HCEC 1CT (cell line): ENCODE measurements at places on chromosomes 1 and 21.
A peak's percentile ranks its signal among the peaks of the same experiment; 100 is the strongest.

DNA sequence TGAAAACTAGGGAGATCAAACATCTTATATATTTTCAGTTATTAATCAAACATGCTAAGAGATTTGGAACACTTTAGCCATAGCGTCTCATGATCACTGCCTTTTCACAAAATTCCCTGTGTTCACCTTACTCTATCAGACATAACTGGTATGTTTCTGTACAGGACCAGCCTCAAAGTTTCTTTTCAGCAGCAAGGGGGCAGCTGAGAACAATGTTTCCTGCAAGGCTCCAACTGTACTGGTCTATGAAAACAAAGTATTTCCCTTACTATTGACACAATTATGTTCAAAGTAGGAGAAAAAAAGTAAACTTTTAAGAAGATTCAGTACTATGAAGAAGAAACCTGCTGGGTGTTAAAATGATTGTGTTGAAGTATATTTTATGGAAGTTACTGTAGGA, 98.5 kb downstream of the ATF6 start:
- peak; percentile 30 for DNase-seq

DNA sequence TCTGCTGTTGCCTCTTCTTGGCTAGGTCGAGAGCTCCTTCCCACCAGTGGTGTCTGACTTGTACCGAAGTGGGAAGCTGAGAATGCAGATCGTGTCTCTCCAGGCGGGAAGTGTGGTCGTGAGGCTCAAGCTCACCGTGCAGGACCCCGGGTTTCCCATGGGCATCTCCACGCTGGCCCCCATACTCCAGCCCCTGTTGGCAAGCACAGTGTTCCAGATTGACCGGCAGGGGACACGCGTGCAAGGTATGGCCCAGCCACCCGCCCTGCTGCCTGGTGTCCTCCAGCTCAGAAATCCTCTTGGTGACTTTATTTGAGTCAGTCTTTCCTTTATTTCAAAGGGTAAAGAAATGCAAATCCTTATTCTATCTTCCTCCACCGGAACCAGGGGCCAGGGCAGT, 32.7 kb downstream of the UMODL1 start:
- DNase-seq, result no peak

DNA sequence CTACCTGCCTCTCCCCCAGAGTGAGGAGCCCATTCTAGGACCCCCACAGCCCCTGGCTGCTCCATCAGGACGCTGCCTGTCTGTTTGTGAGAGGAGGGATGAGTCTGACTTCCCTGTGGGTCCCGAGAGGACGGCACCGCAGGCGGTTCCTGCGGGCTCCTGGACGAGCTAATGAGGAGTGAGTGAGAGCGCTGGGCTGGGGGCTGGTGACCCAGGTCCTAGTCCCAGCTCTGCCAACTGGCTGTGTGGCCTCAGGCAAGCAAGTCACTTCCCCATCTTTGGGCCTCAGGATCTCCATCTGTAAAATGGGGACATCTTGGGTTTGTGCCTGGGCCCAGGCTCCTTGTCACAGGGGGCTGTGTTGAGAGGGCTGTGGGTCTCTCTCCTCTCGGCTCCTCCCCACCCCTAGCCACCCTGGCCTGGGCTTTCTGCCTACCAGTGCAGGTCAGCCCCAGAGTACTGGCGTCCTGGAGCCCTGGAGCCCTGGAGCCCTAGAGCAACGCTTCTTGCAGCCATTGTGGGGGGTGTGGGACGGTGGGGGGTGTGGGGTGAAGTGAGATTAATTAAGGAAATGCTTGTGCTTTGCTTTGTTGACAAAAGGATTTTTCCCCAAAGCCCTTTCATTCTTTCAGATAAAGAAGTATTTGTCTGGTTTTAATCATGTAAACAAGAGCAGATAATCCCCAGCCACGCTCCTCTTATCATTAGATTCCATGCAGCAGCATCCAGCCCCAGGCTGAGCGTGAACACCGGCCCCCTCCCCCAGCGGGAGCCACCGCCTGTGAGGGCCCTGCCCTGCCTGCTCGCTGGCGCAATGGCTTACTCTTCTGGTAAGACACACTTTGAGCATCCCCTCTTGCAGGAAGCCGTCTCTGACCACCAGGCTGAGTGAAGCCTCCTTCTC, 26.8 kb downstream of the SLC1A7 start:
- no peak for DNase-seq

- no peak for DNase-seq
Observed at GRCh38 chr1:58941471-58942289, 157.8 kb upstream of the JUN start.

- no peak for DNase-seq
Observed at GRCh38 chr21:18244671-18245463, at the start of gene CHODL. Gene CHODL, plus strand, starts transcription at chr21:18244833. Its CDS starts 391 bp downstream, at chr21:18245224.

DNA sequence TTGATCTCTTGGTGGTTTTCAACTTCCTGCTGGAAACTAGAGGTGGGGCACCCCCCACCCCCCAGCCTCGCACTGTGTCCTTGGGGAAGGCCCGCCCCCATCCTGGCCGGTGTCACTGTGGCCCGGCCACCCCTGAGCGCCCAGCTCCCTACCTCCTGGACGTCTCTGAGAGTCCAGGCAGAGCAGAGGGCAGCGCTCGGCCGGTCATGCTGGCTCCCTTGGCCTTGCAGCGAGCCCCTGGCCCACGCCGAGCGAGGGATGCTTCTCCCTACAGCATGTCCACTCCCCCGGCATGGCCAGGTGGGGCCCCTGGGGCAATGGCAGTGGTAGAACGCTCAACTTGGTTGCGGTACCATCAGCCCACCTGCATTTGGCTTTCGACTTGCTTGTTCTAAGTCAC, 28.7 kb upstream of the TRAPPC10 start:
- DNase-seq, result no peak

DNA sequence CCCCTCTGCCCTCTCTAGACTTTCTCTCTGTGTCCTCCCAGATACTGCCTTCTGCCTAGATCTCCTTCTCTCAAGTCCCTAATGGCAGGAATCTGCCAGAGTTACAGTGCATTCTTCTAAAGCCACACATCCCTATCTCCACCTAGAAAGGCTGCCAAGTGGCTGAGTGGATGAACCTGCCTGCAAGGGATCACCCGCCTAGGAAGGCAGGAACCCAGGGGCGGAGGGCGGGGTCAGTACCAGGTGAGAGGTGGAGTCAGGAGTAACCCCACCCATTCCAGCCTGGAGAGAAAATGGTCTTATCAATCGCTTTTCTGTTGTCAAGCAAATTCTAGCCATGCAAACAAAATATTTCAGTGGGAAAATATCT, 60.8 kb downstream of the BCAR3 start:
- no peak for DNase-seq

DNA sequence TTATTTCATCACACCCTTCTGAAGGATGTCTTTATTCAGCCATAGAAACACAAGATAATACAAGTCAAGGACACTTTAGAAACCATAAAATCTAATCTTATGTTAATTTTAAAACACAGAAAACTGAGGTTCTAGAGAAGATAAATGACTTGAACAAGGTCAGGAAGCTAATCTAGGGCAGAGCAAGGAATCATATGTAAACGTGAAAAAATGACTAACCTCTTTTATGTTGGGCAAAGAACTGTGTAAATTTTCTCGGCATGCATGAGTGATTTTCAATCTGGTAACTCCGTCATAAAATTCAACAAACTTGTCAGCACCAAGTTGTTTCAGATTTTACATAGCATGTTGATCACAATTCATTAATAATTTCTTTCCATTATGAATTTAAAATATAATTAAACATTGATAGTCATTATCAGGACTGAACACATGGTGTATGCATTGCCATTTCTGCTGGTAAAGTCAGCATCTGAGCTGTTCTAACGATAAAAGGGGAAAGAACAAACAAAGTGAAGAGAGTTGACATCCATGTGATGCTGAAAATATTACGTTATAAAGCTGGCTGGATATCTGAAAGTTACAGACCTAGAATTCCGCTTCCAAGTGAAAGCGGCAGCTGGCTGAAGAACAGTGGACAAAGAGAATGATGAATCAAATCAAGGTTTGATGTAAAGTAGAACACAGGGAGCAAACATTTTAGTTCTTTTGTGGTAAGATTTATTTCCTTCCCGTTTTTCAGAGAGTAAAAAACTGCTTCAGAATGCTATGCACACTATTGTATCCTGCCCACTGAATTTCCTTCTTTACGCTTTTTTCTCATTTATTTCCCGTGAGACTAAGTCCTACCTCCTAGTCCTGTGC, 1037.4 kb upstream of the TMPRSS15 start:
- no peak for DNase-seq

DNA sequence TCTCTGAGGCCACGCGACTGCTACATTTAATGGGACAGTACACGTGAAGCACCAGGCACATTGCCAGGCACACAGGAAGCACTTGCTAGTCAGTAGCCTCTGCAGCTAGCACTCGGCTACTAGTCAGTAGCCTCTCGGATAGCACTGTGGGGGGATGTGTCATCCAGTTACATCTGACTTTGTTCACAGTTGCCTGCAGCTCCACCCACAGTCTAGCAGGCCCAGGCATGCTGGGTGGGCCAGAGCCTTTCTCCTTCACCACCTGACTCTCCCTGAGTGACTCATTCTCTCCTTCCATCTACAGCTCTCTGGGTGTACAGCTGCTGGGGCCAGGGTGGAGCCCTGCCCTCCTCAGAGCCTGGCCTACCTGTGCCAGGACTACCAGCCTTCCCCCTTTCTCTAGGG, 51.5 kb downstream of the PTPRF start:
- peak; percentile 93 for DNase-seq

DNA sequence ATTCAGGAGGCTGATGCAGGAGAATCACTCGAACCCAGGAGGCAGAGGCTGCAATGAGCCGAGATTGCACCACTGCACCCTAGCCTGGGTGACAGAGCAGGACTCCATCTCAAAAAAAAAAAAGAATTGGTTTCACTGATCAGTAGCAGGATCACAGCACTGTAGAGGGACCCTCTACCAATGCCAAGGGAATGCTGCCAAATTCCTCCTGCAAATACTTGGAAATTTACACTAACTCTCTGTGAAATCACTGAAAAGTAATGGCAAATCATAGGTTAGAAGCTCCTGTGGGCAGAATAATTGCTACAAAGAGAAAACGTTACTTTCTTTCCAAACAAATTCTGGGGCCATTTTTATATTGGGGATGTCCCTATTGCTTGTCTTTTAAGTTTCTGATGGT, 6.7 kb upstream of the GPR25 start:
- DNase-seq, result no peak

GRCh38 chr1:204398197-204399125, 13.2 kb downstream of the PPP1R15B start:
- DNase-seq, result peak; percentile 78

DNA sequence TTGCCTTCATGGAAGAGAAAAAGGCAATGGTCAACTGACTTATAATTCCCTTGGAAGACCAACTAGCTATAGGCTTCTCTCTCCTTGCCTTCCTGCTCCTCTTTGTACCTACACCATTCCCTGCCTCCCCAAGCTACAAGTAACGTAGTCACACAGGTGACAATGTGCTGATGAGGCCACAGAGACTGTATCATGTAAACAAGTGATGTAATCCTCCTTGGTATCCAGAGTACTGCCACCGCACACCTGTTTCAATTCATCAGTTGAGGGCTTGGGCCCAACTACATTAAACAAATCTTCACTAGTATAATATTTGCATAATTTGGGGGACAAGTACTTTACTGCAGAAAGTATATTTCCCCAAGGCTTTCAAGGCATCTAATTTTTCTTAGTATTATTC, 76.4 kb upstream of the SCYL3 start:
- no peak for DNase-seq

DNA sequence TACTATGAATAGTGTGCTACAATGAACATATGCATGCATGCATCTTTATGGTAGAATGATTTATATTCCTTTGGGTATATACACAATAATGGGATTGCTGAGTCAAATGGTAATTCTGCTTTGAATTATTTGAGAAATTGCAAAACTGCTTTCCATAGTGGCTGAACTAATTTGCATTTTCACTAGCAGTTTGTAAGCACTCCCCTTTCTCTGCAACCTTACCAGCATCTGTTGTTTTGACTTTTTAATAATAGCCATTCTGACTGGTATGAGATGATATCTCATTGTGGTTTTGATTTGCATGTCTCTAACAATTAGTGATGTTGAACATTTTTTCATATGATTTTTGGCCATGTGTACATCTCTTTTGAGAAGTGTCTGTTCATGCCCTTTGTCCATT, 24.0 kb upstream of the DIRAS3 start:
- no peak for DNase-seq

DNA sequence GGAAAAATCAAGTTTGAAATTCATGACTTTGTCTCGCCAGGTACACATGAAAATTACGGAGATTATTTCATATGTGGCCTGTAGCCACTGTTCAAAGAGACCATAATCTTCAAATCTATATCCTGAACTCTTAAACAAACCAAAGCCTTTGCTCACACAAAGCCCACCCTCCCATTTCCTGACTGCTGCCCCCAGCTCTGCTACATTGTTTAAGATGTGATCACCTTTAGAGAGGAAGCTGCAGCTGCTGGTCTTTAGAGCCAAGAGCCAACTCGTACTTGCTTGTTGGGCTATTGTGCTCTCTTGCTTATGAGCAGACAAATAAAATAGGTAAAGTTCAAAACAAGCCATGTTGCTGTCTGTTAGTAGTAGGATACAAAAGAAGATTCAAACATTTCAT, 71.9 kb downstream of the DTL start:
- DNase-seq, result no peak

GRCh38 chr1:50609508-50609907, 186.3 kb upstream of the DMRTA2 start:
- DNase-seq, result no peak

GRCh38 chr1:75275631-75276030, 141.4 kb downstream of the LHX8 start:
- DNase-seq, result no peak

GRCh38 chr21:28884481-28884880, 108.2 kb downstream of the LTN1 start:
- no peak for DNase-seq

- peak; percentile 36 for DNase-seq
Observed at GRCh38 chr1:33370301-33370700, 49.4 kb upstream of the A3GALT2 start.

DNA sequence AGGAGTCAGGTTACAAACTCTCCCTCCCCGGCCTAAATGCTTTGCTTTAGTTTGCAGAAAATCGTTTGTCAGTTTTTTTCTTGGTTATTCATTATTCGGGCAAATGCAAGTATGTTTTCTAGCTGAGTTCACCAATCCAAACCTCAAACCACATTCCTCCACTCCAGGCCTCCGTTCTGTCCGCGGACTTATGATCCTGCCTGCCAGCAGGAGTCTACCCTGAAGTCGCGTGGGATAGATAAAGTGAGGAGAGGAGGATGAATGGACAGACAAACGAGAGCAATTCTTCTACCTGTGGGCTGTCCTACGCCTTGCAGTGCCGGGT, 1.3 kb downstream of the ADAMTS1 start:
- DNase-seq, result peak; percentile 65

DNA sequence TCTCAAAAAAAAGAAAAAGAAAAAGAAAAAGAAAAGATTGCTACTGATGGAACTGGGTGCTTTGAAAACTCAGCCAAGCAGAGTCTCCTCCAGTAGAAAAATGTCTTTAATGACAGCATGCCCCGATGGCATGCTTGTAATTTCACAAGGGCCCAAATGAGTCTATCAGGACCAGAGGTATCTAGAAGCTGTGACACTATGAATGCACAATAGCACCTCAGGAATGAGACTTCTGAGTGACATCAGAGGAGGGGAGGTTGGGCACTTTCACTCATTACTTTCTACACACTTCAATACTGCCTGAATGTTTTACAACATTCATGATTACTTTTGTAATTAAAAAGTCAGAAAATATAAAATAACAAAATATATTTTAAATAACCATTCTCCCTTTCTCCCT, 15.1 kb upstream of the CD58 start:
- DNase-seq, result no peak
